Skeletal muscle cell (primary cell): ENCODE measurements at places on chromosomes 4 and X.

DNA sequence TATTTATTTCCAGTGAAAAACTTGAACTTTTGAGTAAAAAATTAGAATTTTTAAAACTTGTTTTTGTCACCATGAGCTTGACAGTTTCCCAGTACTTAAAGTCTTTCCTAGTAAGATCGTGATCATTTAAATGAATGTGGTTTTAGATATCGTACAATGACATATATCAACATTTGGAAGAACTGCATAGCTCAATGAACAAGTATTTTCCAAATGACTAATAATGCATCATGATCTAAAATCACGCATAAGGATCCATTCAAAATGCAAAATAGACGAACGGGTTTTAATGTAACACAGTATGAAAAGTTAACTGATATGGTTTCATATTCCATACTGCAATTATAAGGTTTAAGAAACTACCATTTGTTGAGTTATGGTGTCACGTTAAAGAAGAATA, 4.1 kb upstream of the NDNF start:
- DNase-seq = no peak

GRCh38 chrX:146615628-146616348, 193.8 kb upstream of the CXorf51B start:
- no peak for DNase-seq

GRCh38 chrX:155968326-155968661, 29.2 kb upstream of the IL9R start:
- DNase-seq = no peak

GRCh38 chr4:47031011-47031678, at the start of gene GABRB1:
TSS of gene GABRB1 (plus strand) at chr4:47031567.
- no peak for DNase-seq

- DNase-seq = no peak
Observed at GRCh38 chr4:3780347-3781171, 14.4 kb downstream of the ADRA2C start.

- no peak for DNase-seq
Observed at GRCh38 chr4:7970361-7970946, 30.8 kb upstream of the AFAP1 start.

GRCh38 chrX:134855751-134856150, 135.0 kb upstream of the SMIM10 start:
- no peak for DNase-seq

GRCh38 chr4:107818301-107818910, 6.3 kb upstream of the SGMS2 start:
- DNase-seq = no peak
